NCI-H1105 (cell line): ENCODE measurements at places on chromosomes 6 and 20.

GRCh38 chr20:40563296-40563950 lies 125.6 kb downstream of the MAFB start:
- DNase-seq = peak; percentile 20

DNA sequence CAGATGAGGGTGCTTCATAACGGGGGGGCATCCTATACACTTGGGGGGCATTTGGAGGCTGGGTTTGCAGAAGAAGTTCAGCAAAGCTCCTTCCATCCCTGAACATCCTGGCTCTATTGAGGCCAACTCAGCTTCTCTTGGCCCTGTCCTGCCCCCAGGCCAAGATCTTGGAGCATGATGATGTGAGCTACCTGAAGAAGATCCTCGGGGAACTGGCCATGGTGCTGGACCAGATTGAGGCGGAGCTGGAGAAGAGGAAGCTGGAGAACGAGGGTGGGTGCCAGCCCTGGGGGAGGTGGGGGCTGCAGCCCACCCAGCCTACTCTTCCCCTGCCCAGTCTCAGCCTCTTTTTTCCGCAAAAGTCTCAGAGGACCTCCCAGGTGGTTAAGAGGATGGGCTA lies 17.2 kb downstream of the GDAP1L1 start:
- DNase-seq = no peak

GRCh38 chr6:81766482-81767069 lies 14.1 kb upstream of the TENT5A start:
- DNase-seq = peak; percentile 40

GRCh38 chr6:46719099-46719498 lies 16.1 kb downstream of the PLA2G7 start:
- no peak for DNase-seq

DNA sequence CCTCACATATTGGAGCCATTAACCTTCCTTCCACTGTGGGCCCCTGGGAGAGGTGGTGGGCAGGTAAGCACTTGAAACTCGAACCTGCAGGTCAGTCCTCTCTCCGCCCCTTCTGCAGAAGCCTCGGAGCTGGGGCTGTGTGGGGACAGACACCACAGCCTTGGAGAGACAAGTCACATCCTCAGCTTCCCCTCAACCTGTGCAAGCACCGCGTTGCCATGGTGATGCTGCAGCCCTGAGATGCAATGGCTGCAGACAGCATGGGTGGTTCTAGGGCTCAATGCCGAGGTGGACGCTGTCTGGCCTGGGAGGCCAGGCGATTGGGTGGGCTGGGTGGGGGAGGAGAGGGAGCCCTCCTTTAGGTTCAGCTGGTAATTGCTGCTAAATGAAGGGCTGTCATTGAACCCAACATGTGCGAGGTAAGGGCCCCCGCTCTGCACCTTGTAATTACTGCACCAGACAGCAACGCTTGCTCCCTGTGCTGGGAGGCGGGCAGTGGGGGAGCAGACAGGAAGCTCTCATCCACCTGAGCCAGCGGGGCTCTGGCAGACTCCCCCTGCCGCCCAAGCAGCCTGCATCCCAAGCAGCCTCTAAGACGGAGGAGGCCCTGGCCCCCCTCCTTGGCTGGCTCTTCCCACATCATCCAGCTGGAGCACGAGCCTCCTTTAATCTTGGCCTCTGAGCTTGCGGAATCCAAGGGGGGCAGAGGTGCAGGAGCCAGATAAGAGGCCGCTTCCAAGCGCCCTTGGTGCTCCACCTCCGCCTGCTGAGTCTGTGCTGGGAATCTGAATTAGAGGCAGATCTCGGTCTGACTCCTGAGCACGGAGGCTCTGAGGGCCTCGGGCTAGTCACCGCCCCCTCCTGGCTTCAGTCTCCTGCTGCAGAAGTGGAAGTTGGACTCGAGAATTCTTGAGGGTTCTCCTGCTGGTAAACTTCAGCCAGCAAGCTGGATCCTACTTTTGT lies 39.8 kb upstream of the CDH22 start:
- peak; percentile 33 for DNase-seq

DNA sequence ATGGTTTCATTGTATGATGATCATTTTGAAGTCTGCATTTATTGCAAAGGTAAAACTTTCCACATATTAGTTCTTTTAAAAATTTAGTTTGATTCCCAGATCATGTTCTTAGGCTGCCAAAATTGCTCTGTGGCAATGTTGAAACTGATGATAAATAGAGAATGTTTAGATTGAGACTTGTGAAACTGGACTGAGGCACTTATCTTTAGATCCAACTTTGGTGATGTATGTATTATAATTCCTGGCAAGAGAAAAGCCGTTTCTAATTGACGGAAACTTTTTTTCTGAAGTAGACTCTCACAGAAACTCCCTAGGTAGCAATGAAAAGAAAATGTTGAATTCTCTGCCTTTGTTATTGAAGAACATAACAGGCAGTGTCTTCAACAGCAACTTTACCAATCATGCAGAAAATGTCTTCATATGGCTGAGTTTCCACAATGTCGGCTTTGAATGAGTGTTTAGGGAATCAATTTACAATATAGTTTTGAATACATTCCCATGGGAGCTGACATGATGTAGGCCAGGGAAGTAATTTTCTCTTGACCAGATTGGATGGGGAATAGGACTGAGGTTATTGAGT lies 456.2 kb downstream of the CD109 start:
- no peak for DNase-seq

GRCh38 chr20:62837790-62838127 lies 20.9 kb downstream of the COL9A3 start:
- DNase-seq = no peak

DNA sequence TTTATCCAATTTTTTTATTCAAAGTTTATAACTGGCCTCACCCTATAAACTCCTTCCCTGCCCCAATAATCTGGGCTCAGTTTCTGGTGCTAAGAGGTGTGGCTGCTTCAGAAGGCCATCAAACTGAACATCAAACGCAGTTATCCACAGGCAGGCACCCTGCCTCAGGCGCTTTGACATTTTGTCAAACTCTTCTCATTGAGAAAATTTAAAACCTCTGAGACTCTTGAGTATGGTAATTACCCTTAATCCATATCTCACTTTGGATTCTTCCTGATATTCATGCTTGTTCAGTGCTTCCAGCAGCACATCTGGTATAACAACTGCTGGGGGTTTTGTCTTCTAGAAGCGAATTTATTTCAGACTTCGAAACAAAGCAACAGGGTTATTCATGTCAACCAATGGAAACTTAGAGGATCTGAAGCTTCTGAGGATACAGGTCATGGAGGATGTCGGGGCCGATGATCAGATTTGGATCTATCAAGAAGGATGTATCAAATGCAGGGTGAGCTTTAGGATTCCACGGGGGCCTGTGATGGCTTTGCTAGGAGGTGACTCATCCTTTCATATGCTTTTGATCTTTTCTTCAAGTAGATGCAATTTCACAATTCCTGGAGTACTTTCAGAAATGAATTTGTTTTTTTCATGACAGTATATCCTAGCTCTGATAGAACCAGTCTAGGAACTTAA lies 68.2 kb downstream of the RTN4IP1 start:
- DNase-seq = no peak

DNA sequence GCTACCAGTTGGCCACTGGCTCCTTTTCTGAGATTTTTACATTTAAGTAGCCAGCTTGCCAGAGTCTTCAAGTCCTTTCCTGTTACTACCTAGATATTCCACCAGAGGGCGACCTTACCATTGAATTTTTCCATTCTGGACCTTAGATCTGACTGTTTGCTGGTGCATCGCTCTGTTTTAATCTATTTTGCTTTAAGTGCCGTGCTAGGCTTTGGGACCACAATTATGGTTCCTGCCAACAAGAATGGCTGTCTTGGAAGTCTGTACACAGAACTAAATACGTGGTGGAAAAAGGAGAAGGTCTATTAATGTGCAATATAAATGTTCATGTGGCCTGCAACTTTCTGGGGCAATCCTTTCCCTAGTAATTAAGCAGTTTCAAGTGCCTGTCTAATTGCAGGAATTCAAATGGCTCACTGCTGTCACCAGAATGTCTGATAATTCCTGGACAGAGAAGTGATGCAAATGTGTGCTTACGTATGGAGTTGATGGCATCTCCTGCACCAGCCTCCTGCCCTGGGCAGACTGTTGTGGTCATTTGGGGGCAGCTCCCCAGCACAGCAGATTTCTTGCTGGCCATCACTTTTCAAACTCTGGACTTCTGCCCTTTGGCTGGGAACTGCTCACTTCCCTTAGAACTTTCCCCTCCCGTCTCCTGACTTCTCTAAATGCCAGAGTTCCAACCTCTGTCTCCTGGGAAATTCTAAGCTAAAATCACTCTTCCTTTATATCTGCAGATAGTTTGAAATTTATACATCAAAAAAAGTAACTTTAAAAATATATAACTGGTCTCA lies 5.6 kb upstream of the HLA-DOA start:
- peak; percentile 63 for DNase-seq

- DNase-seq = peak; percentile 45
Observed at GRCh38 chr6:117346142-117346930, 79.4 kb downstream of the ROS1 start.

- DNase-seq = no peak
Observed at GRCh38 chr20:61968932-61969331, 96.7 kb downstream of the TAF4 start.

DNA sequence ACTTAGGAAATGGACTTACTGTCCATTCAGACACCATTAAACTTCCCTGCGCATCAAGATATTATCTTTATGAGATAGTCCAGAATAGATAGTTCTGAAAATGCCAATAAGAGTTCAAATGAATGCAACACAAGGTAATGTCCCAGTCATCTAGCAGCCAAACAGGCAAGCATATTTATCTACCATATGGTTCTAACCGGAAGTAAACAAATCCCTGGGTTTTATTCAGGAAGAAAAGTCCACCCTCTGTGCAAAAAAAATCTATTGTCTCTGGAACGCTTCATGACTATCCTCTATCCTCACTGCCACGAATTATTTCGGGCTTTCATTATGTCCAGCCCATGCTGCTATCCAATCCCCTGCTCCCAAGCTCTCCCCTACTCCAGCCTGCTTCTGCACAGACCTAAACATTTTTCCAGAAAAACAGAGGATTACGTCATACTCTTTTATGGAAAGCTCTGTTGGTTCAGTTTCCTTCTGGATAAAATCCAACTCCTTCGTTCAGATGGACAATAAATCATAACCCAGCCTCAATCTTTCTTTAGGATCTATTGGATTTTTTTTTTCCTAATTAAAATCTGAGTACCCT lies 11.4 kb downstream of the PPIL6 start:
- no peak for DNase-seq

DNA sequence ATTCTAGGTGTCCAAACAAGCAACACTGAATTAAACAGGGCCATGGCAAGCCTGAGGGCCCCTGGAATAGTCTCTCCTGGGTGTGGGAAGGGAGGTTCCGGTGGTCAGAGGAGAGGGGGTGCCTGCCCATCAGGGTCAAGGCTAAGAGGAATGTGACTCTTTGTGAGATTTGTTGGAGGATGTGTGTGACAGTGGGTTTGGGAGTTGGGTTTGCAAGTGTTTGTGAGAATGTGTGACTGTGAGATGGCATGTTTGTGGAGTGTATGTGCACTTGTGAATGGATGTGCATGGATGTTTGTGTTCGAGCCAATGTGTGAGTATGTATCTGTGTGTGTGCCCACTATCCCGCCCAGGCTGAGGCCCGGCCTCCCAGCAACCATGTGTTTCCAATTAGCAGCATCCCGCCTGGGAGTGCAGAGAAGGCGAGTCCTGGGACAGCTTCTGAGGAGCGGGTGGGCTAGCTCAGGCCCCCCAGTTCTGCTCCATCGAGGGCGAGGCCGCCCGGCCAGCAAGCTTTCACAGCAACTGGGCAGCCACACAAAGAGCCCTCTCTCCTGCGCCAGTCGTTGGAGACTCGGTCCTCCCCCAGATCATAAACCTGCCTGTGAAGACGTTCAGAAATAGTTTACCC lies 12.6 kb downstream of the FOXC1 start:
- DNase-seq = no peak

GRCh38 chr6:96522465-96523009 lies 931 bp downstream of the UFL1 start:
- no peak for DNase-seq

- DNase-seq = no peak
Observed at GRCh38 chr6:78966542-78966941, 99.2 kb downstream of the IRAK1BP1 start.

DNA sequence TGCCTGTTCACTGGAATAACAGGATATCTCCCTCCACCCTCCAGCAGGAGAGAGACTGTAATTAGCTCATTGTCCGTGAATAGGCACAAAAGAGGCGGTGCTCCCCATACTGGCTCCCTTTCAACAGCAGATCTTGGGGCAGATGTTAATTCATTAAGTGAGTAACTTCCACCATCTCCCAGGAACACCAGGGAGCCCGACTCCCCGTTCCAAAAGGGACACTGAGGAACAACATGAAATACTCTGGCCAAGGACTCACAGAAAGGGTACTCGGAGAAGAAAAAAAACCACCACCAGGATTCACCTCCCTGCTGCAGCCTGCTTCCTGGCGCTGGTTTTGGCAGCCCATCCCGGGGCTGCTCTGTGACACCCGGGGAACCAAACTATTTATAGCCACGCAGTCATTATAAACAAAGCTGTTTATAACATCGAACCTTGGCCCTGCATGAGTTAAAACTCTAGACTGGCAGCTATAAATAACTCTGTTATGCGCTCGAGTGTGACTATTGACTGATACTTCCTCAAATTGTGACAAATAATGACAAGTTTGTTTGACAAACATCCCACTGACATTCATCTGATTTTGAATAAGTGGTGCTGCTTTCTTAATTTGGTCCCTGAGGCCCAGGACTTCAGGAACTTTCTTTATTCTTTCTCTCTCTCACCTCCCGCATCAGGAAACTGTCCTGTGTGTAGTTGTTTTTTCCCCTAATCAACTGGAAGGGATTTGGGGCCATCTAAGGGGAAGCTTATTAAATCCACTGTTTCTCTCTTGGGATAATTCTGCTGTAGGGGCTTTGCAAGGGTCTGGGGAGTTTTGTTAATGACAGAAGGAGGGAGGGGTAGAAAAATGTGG lies 521.6 kb downstream of the CD83 start:
- DNase-seq = peak; percentile 72

DNA sequence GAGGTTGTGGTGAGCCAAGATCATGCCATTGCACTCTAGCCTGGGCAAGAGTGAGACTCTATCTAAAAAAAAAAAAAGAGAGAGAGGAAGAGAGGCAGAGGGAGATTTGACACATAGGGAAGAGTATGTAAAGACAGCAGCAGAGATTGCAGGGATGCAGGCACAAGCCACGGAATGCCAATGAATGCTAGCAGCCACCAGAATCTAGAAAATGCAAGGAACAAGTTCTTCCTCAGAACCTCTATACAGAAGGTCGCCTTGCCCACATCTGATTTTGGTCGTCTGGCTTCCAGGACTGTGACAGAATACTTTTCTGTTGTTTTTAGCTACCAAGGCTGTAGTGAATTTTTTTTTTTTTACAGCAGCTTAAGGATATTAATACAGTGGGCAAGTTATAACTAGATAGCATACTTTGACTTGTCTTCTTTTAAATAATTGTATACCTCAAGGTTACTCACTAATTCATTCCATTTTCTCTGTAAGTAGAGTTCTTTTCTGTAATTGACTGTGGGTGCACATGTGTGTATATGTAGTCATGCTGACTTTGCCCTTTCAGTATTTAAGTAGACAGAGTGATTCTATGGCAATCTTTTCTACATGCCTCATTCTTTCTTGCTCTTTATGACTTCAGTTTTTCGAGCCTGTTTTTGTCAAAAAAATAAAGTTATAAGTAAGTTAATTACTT lies 402.2 kb downstream of the GJA1 start:
- DNase-seq = no peak

- no peak for DNase-seq
Observed at GRCh38 chr6:157880534-157880933, 57.5 kb downstream of the SNX9 start.
